ENCODE measurements at places on chromosomes 6 and 20.
A peak's percentile ranks its signal among the peaks of the same experiment; 100 is the strongest.

- DNase-seq = peak; percentile 84
These were observed 45.5 kb upstream of the HLA-E start for GRCh38 chr6:30443657-30444450.

DNA sequence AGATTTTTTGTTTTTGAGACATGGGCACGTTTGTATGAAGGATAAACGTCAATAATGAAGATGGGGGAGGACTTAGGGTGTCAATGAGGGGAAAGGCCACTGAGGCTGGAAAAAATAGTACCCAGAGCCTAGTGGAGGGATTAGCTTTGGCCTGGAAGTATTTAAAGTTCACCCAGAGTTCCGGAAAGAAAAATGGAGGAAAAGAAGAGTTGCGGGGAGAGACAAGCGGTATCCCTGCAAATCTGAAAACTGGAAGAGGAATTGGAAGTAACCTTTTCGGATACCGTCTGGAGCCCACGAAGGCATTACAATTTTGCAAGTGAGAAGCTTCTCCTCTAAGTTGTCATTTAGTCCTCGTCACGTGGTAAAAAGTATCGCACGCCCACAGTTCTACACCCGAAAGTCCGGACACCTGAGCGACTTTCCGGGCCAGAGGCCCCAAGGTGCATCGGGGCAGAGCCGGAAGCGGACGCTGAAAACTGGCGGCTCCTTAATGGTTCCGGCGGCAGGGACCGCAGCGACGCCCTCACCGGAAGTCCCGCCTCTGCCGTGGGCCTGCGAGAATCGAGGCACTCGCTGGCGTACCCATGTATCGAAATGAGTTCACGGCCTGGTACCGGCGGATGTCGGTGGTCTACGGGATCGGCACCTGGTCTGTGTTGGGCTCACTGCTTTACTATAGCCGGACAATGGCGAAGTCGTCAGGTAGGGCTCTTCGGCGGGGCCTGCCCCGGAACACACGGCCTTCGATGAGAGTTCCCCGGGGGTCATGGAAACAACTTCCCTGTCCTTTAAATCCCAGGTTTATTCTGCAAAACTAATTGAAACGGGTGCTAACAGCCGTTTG lies at the start of gene SMIM26:
SMIM26 (plus strand) TSS at position 541 of the 847 bp plus-strand sequence; CDS start at position 588, 47 bp downstream.
- peak; percentile 92 for DNase-seq

DNA sequence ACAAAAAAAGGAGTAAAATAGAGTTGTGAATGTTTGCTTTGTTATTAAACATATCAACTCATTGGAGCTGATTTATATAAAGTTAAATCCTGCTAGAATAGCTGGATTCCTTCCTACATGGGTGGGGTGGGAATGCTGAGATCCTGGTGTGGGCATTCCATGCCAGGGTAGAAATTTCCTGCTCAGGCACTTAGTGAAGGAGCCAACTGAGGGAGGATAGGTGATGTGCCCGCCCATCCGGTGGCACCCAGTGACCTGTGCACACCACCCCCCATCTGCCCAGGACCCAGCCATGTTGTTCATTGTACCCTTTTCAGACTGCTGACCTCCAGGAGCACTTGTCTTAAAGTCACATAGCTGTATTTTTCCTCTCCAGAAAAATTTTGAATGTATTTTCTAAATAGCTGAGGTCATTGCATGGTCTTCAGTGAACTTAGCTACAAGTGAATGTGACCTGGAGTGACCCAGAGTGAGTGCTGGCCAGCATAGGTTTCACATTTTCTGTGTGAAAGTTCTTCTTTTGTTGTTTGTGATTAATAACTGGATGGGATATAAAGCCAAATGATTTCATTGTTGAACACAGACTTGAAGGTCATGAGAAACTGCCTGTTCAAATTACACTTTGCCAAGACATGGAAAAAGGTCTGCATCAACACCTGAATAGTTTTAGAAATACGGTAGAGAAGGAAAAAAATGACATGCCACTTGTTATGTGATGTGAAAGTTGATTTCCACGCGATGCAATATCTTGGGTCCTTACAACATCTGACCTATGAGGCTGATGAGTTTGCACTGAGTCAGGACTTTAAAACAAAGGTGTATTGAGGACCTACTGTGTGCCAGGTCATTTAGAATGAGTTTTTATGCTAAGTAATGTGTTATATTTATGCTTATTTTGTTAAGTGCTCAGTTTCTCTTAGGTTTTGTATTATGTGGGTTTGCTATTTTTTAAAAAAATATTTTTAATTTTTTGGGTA lies 77.2 kb downstream of the UTRN start:
- DNase-seq = no peak

DNA sequence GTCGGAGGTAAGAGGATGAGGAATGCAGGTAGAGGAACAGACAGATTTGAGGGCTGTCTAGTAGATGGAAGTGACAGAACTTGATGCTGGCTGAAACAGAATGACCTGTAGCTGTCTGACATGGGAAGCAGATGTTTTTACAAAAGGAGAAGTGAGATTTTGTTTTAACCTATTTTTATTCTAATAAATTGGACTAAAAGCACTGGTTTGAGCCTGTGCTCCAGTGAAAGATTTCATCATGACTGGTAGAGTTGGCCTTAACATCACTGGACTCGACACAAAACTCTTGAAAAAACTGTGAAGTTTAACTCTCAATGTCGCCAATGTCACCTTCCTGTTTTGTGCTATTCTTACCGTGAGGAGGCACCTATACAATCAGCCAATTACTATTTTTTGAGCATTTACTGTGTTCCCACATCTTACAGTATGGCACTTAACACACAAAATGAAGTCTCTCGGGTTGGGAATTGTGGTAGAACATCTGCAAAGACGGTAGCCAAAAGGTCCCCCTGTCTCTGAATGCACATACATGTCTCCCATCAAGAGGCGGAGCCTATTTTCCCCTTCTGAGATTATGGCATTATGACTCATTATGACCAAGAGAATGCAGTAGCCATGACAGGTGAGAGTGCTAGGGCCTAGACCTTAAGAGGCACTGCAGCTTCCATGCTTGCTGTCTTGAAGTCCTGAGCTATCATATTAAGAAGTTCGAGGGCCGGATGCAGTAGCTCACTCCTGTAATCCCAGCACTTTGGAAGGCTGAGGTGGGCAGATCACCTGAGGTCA lies 93.2 kb downstream of the FOXF2 start:
- peak; percentile 51 for DNase-seq

GRCh38 chr6:123089226-123089625 lies 93.2 kb downstream of the CLVS2 start:
- DNase-seq = no peak

DNA sequence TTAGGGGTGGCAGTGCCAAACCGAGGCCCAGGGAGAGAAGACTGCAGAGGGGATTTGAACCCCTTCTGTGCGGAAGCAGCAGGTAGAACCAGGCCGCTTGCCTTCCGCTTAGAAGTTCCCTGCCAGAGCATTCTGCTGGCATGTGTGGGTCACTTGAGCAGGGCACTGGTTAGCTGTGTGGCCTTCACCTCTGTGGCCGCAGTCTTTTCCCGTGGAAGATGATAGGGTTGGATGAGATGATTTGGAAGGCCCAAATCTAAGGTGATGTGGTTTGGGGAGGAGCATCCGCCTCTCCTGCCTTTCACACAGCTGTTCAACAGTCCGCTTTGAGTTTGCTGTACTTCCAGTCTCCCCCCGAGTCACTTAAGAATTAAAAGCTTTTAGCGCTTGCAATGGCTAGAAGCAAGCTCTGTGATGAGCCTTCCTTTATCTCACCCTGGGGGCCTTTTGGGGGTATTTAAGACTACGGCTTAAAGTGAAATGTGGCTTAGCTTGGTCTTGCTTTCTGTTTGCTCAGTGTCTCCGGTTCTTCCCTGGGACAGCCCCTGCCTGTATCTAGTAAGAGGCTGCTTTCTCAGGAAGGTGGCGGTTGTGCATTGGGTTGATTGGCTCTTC lies 743 bp downstream of the CMTR1 start:
- peak; percentile 21 for DNase-seq
